Astrocyte (in vitro differentiated cells and primary cell): ENCODE measurements at places on chromosomes 16 and 17.

DNA sequence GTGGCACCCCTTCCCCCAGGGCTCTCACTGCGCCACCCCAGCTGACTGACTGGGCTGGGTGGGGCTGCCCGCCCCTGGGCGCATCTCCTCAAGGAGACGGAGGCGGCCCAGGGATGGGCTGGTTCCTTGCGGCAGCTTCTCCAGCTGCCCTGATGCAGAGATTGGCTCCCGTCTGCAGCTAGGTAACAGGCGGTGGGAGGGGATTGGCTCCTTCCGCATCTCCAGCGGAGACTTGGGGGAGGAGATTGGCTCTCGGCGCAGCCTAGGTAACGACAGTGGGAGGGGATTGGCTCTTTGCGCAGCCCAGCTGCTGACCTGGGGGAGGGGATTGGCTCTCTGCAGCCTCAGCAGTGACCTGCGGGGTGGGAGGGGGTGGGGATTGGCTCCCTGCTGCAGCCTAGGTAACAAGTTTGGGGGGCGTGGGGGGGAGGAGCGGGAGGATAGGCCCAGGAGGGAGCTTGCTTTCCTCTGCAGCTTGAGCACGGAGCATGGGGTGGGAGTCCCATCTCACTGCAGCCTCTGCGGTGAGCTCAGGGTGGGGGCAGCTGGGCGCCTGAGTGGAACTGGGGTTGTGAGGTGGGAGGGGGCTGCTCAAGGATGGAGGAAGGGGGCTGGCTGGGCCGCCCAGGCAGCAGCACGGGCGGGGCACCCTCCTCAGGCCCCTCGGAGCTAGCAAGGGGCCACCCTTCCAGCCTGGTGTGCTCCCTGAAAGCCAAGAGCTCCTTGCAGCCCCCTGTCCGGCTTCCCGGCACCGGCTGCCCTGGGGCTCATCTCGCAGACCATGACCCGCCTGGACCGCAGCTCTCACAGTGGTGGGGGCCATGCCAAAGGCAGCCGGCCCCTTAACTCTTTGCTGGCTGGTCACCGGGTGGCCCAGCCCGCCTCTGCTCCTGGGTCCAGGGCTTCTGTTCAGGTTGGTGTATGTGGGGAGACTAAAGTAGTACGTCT lies 6.4 kb downstream of the NFE2L1 start:
- peak; percentile 75 for DNase-seq

DNA sequence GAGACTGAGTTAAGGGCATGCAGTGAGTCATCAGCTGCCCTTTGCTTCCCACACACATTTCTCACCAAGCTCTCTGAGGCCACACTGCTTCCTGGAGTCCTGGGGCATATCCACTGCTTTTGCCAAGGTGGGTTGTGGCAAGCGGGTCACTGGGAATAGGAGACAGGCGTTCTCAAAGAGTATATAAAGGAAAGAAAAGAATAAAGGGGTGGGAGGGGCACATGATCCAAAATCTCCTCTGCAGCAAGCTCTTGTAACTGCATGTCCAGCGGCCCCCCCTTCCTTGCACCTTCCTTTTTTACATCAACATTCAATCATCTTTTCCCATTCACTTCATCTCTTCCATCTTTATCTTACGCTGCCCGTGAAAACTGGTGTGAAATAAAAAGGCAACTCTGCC lies 259.1 kb upstream of the RPL38 start:
- no peak for DNase-seq

GRCh38 chr17:79777120-79777893 lies 641 bp upstream of the CBX2 start:
- peak; percentile 20 for DNase-seq

DNA sequence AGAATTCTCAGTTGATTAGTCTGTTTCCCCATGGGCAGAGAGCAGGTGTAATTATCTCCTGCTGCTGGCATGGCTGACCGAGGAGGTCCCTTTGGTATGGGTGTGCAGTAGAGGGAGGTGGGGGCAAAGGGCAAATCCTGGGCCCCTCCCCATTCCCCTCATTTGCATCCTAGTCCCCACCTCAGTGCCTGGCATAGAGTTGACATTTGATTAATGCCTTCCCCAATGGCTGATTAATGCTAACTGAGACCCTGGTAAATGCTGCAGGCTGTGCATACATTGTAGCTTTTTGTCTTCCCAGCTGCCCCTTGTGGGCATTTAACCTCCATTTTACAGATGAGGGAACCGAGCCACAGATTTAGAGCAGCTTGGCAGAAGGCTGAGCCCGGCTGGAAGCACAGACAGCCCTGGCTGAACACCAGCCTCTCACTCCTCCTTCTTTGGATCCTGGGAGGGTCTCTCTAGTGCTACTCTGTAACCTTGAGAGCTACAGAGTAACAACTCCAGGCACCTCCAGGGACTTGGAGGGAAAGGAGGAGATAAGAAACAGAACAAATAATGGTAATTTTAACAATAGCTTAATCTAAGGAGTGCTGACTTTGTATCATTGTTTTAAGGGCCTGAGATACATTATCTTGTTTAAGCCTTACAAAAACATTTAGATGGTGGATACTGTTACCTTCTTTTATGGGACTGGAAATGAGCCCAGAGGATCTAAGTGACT lies 5.1 kb downstream of the PLCG2 start:
- no peak for DNase-seq

GRCh38 chr17:32917842-32918241 lies 10.1 kb upstream of the TMEM98 start:
- no peak for DNase-seq

GRCh38 chr16:17082095-17082882 lies 388.5 kb downstream of the XYLT1 start:
- DNase-seq, result no peak

GRCh38 chr17:19374136-19374535 lies 4.2 kb upstream of the MAPK7 start:
- DNase-seq, result peak; percentile 14

DNA sequence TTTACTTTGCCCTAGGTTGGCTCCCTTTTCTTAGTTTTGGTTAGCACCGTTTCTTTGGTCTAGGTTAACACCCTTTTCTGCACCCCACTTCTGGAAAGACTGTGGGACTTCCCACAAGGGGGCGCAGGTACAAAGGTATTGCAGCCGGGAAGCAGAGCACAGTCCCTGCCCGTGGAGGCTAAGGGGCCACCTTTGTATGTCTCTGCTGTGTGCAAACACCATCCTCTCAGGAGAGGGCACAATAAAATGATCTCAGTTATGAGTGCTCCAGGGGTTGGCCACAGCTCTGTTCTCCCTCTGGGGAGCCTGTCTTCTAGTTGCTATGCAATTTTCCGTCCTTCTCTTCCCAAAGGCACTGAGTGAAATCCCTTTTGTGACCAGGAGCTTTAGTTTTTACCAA lies 28.4 kb upstream of the TMC5 start:
- DNase-seq, result no peak

GRCh38 chr16:47371271-47372014 lies 89.4 kb downstream of the ITFG1 start:
- no peak for DNase-seq

GRCh38 chr16:57815987-57816745 lies 13.9 kb upstream of the KIFC3 start:
- DNase-seq, result peak; percentile 96

DNA sequence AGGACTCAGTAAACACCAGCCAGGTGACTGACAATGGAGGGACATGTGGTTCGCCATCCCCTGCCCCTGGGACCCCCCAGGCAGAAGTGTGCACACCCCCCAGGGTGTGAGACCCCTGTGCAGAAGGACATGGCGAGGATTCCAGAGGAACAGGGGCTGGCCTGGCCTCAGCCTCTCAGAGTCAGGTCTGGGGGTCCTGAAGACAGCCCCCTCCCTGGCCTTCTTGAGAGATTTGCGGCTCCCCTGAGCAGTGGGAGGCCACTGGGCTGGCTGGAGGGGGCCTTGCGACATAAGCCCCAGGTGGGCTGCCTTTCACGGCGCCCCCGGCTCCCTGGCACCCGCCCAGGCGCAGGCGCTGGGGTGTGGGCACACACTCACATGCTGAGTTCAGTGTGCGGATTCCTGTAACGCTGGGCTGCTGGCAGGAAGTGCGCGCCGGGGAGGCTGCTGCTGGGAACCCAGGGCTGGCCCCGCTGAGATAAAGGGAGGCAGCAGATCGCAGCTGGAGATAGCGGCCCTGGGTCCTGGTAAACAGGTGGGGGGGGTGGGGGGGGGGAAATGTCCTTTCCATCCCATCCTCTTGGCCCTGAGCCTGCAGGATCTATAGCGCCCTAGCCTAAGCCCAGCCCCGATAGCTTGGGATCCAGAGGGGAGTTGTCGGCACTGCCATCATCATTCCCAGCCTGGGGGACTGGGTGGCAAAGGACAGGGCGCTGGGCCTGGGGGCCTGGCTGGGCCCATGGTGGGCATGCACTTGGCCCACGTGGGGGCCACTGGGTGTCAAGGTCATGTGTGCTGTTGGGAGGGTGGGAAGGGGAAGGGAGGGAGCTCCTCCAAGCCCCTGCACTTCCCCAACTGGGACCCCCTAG lies 27.1 kb downstream of the TMEM235 start:
- peak; percentile 16 for DNase-seq

- no peak for DNase-seq
Measured at GRCh38 chr17:74670329-74670728, 42.4 kb downstream of the CD300LF start.

DNA sequence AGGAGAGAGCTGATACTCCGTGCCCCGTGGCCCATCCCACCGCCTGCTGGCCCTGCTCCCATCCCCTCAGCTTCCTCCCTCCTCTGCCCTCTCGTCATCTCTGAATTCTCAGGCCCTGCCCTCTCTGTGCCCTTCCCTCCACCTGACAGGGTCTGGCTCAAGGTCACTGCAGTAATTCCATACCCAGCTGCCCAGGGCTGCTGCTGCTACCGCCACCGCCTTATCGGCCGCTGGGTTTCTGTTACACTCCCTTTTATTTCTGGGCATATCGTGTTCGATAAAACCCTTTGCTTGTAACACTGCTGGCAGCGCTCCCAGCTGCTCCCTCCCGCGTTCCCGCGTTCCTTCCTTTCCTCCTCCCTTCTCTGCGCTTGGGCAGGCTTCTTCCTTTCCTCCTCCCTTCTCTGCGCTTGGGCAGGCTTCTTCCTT lies 1.2 kb downstream of the EPN3 start:
- DNase-seq, result no peak

DNA sequence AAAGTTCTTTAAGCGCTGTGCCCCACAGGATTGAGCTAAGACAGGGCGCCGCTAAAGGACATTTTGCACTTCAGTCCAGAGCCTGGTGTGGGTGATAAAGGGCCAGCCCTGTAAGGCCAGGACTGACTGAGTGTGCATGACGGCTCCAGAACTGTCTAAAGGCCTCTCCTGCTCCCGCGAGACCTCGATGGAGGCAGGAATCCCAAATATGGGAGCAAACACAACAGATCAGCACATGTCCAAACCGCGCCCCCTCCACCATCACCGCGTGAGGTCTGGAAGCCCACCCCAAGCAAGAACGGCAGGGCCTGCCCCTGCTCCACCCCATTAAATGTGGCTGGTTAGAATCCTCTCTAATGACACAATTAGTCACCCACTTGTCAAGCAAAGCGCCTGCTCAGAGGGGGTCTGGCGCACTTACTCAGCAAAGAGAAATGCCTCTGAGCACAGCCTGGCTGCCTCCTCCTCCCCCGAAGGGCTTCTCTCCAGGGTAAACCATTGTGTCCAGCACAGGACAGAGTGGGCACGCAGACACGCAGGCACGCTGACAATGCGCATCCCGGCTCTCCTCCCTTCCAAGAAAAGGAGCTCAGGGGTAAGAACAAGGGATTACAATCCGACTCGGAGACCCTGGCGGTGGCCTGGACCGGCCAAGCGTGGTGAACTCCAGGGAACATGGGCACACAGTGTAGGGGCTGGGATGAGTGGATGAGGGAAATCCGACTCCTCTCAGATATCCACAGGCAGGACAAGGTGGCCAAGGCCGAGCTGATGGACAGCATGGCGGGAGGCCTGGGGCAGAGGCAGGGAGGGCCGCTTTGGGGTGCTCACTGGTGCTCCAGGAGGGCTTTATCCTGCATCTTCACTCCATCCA lies 1.5 kb downstream of the MXRA7 start:
- peak; percentile 99 for DNase-seq

- DNase-seq, result no peak
Measured at GRCh38 chr17:28317099-28317965, 1.7 kb upstream of the TMEM97 start.
